A549 (cell line): ENCODE measurements at places on chromosomes 4 and X.

- DNase-seq: peak; percentile 63
These were observed 62.7 kb upstream of the USP9X start for GRCh38 chrX:41022566-41022965.

DNA sequence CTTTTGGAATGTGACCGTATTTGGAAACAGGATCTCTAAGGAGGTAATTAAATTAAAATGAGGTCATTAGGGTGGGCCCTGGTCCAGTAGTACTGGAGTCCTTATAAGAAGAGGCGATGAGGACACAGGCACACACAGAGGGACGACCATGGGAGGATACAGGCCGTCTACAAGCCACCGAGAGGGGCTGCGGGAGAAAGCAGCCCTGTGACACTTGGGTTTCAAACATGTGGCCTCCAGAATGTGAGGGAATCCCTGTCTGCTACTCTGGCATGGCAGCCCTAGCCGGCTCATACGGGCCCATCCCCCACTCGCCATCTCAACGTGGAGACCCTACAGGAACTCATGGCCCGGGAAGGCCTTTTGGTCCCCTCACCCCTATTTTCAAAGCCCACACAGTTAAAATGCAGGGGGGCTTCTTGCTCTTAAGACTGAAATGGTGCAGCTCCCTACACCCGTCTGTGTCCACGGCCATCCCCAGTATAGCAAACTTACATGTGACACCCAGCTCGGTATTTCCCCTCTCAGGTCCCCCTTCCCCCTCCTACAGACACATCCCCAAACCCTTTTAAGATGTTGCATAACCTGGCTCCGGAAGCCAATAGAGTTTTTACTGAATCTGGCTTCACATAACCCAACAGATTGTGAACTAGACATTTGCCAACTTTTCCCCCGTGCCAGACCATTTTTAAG lies 124.1 kb upstream of the TBL1X start:
- no peak for DNase-seq

DNA sequence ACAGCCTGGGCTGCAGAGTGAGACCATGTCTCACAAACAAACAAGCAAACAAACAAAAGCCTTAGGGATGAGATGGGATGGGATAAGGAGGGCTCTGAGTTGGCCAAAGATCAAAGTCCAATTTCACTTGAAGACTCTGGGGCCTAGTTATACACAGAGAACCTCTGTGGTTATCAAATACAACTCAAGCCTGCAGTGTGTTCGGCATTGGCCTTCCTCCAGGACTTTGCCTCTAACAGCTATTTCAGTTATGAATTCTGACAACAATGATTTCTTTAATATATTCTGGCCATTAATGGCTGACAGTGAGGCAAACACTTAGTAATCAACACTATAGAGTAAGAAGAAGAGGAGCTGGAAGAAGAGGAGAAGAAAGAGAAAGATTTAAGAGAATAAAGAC lies 171.1 kb downstream of the PDGFRA start:
- DNase-seq: no peak

DNA sequence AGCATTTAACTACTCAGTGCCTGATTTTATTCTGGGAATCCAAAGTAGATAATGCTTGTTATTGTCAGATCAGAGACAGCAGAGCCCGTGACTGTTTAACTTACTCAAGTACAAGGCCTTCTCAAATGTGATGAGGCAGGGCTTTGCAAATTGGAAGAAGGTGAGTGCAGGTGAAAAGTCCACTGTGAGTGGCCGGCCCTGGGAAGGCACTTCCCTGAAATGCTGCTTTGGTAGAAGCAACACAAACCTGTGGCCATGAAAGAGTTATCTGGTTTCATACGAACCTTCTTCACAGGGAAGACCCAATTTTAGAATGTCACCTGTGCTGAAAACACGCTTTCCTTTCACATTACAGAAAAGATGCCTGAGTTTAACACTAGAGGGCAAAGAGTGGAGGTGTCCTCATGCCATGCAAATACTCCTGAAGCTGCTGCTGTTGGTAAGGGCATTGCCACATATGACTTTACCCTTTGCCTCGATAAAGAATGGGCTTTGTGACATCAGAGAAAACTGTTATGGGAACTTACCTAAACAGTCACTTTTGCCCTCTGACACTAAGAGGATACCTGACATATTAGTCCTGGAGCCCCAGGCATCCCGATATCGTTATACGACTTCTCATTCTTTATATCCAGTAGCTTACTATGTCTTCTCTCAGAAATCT lies 8.0 kb downstream of the PPARGC1A start:
- no peak for DNase-seq

DNA sequence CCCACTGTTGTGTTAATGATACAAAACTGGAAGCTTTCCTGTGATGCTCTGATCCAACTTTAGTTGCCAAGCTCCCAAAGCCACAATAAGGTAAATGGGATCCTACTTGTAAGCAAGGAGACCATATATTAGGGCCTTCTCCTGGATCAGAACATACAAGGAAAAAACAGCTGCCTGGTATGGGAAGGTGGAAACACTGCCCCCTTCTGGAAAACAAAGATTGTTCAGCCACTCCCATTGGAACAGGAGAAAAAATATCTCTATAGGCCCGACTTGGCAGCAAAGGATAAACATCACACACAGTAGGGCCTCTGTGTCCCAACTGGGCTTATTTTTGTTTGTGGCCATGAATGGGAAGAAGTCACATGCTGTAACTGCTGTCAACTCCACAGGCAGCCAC lies 166.5 kb downstream of the TBX22 start:
- DNase-seq: no peak

GRCh38 chrX:80334583-80334982 lies 85.7 kb upstream of the TENT5D start:
- no peak for DNase-seq

- peak; percentile 6 for DNase-seq
These were observed 81.6 kb downstream of the SORBS2 start for GRCh38 chr4:185730387-185730786.

DNA sequence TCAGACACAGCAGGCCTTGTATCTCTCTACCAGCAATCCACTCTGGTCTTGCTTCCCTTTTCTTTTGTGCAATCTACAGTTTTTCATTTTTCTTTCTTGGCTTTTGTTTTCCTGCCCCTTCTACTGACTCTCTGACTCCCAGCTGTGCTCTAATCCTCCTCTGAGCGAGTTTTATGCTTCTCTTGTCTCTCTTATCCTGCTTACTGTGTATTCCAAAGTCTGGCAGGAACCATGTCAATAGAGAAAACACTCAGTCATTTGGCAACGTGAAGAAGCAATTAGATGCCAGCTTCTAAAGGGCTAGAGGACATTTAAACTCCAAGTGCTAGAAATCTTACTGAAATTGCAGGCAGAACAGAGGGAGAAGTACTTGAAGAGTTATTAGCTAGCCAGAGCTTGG lies 984.6 kb upstream of the TENM3 start:
- no peak for DNase-seq

DNA sequence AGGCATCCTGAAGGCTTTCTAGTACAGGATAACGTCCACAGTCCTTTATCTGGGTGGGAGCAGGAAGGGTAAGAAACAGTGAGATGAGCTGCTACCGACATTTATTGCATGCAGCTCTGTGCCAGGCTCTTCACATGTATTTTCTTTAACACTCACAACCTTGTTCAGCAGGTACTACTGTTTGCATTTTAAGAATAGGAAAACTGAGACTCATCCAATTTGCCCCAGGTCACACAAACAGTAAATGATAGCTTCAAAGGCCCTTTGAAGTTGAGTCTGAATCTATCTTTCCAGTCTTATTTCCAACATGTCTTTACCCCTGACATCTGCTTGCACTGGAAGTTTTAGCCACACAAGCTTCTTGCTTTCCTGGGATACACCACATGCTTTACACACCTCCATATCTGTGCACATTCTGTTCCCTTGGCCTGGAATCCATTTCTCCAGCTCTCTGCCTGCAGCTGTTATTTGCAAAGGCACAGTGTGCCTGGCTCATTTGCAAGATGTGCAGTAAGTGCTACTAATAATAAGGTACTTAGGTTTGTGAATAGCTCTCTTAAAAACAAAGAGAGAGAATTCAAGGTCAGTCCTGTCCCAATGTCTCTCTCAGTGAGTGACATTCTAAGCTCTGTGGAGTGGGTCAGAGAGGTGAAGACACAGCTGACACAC lies 61.2 kb downstream of the METTL14 start:
- no peak for DNase-seq

- DNase-seq: no peak
These were observed 11.9 kb upstream of the HMGB2 start for GRCh38 chr4:173346074-173346473.

DNA sequence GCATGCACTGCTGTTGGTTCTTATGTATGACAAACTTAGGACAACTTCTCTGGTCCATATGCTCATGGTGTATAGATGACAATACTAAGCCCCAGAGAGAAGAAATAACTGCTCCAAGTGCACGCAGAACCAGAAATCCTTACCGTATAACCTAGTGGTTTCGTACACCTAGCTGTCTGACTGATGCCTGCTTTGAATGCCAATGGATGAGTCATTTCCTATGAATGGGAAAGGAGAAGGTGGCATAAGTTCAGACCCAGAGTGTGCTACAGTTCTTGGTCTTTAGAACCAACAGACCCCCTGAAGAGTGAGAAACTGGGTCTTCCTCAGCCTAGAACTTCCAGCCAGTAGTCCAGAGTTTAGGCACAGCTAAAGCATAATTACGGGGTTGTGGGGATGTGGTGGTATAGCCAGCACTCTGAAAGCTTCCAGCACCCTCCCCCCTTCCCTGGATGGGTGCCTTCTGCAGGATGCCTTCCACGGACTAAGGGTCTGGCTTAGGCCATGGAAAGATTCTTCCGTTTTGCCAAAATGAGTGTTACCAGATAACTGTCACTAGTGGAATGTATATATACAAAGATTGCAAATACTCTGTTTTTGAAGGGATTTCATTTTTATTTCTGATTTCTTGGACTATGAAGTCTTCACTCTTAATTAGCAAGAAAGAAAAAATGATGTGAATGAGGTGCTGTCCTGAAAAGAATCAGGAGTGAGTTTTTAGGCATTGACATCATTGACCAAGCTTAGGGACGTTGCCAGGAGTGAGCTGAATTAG lies 84.6 kb upstream of the PACRGL start:
- DNase-seq: no peak

- DNase-seq: no peak
These were observed 12.4 kb upstream of the PIN4 start for GRCh38 chrX:72169008-72169728.

DNA sequence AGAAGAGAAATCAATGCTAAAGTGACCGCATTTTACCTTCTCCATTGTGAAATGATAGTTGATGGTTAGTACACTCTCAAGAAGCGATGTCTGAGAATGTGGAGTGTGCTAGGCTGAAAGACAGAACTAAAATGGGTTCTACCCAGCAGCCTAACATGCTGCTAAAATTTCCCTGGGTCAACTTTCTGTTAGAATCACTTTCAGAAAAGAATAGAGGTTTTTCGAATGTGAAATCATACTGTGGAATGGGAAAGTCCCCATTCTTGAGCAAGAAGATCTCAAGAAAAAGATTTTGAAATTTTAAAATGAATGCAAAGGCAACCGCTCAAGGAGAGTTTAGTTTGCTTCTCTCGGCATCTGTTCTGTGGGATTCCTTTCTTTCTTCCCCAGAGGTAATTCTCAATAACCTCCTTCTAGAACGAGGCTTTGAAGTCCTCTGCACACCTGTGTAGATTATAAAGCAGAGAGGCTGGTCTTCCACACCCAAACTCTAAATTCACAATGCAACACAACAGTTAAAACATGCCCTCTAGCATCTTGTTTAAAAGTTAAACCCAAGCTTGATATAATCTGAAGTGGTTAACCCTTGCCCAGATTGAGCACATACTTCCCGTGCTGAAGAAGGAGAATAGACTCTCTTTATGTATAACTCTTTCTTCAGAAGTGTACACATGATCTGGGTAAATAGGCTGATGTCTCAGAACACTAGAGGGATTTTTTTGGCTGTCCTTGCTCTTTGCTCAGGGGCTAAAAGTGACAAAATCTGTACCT lies 208.7 kb upstream of the KLF3 start:
- no peak for DNase-seq

DNA sequence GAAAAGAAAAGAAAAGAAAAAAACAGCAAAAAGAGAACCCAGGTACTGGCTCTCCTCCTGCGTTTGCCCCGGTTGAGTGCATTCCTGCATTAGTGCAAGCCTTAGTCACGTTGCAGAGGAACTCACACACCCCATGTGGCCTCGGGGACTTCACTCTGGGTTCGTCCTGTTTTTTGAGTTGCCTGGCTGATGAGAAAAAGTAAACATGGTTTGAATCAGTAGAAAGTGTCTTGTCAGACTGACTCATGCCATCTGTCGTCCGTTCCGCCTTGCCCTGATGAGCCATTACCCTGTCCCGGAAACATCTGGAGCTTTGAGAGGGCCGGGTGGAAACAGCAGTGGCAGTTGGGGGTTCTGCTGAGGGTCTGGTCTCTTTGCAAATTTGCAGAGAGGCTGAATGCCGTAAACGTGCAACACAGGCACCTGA lies 16.3 kb downstream of the CD99 start:
- DNase-seq: peak; percentile 97

DNA sequence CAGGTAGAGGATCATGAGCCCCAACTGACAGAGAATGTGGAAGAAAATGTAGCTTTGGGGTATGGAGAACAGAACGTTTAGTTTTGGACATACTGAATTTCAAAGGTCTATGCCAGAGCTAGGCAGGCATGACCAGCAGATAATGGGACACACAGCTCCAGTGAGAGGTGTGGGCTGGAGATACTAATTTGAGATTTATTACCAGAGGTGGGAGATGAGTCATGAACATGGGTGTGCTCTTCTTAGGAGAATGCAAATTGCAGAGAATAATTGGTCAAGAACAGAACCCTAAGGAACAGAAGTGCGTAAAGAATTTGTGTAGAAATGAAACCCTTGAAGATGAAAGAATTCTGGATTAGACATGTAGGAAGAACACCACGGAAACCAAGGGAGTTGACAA lies 125.2 kb downstream of the PACRGL start:
- DNase-seq: no peak

- no peak for DNase-seq
These were observed 8.0 kb downstream of the SLC9A7 start for GRCh38 chrX:46750889-46751288.

GRCh38 chrX:130343411-130343810 lies 3.7 kb downstream of the SLC25A14 start:
- no peak for DNase-seq

DNA sequence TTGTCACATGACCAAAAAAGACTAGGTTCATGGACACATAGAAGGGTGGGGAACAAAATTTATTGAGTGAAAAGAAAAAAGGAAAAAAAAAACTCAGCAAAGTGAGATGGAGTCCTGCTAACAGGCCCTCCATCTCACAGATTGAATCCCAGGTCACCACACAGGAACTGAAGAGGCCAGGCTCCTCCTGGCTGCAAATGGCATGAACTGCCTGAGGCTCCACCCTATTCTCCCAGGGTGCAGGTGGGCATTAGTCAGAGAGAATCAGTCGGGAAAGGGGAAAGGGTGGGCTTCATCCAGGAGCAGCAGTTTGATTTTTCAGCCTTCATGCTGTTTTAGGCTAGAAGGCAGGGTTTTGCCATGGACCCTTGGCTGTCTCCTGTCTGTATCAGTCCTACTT lies 128.5 kb upstream of the GRID2 start:
- no peak for DNase-seq
